ENCODE measurements at places on chromosomes 16 and 17.

DNA sequence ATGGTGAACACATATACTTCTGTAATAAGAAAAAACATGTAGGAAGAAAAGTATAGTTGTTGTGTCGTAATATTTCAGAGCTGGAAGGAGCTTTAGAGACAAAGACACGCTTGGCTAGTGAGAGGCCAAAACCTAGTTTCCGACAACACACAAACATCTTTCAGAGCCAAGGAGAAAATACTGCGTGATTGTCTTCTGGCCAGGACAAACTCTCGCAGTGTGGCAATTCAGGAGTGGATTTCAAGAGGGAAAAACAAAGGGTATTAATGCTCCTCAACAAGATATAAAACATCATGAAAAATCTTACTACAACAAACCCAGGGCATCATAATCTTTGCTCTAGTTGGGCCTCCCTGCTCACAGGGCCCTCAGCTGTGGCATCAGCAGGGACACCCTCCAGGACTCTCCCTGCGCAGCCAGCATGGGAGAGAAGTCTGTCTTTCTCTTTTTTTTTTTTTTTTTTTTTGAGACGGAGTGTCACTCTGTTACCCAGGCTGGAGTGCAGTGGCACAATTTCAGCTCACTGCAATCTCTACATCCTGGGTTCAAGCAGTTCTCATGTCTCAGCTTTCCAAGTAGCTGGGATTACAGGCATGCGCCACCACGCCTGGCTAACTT lies 66.4 kb downstream of the CYB5B start:
- no peak for DNase-seq

DNA sequence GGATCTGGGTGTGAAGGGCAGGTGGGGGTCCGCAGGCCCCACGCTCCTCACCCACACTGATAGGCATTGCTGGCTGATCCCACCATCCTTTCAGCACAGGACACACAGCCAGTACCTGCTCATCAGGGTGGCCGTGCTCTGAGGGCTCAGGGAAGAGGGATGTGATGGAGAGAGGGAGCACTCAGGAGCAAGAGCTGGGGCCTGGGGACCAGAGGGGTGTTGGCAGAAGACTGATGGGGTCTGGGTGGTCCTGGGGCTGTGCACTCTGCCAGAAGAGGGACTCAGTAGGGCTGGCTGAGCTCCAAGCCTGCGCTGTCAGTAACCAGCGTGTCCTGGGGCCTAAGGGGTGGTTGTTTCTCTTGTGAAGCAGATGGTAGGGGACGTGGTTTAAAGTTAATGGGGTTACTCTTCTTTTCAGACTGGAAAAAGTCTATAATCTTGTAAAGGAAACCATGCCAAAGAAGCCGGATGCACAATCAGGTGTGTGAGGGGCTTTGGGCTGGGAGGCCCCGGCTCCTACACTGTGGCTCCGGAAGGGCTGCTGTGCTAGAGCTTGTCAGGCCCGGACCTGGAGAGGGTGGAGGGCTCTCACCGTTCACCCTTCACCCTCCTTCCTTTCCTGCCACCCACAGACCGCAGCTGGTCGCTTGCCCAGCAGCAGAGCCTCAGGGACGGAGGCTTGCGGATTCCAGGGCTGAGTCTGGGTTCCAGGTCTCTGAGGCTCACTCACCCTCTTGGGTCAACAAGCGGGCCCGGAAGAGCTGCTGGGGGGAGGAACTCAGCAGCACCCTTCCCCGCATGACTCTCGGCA lies 27.8 kb downstream of the POLR3E start:
- DNase-seq, result no peak

GRCh38 chr17:50828508-50829170 lies 6.7 kb upstream of the WFIKKN2 start:
- no peak for DNase-seq

GRCh38 chr17:76038050-76038449 lies 10.9 kb upstream of the EVPL start:
- no peak for DNase-seq

- DNase-seq, result no peak
Observed at GRCh38 chr16:54030451-54030850, 256.1 kb downstream of the IRX3 start.

DNA sequence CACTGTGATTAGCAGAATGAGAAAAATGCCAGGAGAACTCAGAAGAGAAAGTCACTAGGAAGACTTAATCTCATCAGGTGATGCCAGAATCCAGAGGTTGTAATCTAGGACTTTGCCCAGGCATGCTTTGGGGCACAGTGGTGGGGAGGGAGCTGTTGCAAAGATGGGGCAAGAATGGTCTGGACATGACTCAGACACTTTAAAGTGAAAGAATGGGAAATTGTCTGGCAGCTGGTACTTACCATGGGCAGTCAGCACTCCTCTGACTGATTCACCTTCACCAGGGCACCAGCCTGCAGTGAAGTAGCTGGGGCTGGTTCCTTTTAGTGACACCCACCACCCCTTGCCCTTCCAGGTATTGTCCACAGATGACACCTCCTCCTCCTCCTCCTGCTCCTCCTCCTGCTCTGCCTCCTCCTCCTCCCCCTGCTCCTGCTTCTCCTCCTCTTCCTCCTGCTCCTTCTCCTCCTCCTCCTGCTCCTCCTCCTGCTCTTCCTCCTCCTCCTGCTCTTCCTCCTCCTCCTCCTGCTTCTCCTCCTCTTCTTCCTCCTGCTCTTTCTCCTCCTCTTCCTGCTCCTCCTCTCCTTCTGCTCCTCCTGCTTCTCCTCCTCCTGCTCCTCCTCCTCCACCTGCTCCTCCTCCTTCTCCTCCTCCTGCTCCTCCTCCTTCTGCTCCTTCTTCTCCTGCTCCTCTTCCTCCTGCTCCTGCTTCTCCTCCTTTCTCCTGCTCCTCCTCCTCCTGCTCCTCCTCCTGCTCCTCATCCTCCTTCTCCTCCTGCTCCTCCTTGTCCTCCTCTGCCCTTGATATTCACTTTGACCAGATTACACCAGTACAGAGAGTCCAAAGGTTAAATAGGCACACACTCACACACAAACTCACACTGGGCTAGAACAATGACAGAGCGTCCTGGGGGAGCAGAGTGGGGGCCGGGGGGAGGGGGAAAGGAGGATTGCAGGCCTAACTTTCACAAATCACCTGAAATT lies at the start of gene CHD9NB:
CHD9NB (minus strand) TSS at position 379 of the 983 bp plus-strand sequence. CDS start 8,739 bp downstream, outside the sequence.
- DNase-seq, result no peak

DNA sequence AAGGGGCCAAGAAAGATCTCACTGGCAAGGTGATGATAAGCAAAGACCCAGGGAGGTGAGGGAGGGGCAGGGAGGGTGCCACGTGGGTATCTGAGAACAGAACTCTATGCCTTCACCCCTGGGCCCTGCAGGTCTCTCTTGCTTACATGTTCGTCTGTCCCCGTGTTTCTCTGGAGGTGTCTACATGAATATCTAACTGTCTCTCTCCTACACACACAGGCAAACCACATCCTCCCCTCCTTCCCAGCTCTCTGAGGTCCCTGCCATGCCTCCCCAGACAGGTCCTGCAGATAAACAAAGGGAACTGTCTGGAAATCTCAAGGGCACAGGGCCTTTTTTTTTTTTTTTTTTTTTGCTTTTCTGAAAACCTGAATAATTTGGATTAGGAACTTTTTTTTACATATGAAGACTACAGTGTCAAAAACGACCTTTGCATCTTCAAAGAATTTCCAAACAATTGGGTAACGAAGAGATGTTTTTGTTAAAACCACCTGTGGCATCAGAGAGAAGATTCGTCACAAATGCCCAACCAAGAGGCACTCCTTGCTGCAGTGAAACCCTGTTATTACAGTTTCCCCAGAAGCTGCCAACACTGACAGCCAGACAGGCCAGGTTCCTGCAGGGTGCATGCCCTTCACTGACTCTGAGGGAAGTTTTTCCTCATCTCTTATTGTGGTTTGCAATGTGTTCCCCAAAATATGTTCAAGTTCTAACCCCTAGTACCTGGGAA lies 17.8 kb downstream of the PLLP start:
- peak; percentile 33 for DNase-seq

GRCh38 chr17:48551596-48552465 lies 6.9 kb upstream of the HOXB2 start:
- DNase-seq, result no peak

Measured in hematopoietic multipotent progenitor cell treated with erythropoietin and hydrocortisone succinate and interleukin-3 and kit ligand, for 15 days (in vitro differentiated cells).